ENCODE measurements at places on chromosomes 3 and 15.

DNA sequence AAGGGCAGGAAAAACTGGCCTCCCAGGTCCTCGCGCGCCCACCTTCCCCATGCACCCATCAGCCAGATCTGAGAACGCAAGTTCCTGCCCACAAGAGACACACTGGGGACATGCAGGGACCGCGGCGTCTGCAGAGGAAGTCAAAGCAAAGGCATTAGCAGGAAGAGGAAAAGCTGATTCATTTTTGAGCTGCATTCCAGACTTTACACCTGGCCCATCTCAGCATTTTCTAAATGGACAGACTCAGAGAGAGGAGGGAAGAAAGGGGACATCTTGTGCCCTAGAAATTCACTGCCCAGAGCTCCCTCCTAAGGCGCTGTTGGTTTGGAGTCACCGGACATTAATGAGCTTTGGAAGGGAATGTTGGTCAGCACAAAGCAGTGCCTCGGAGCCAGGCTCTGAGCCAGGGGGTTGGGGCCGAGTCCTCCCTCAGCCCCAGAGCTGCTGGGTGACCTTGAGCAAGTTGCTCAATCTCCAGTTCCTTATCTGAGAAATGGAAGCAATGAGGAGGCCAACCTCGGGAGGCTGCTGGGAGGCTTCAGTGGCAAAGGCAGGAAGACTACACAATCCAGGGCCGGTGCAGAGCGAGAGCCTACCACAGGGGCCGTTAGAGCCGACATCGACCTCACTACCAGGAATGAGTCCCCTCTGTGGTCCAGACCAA, 150.5 kb upstream of the IQSEC1 start:
- no peak for DNase-seq

- DNase-seq: no peak
Measured at GRCh38 chr3:124785973-124786372, 55.7 kb downstream of the UMPS start.

- no peak for DNase-seq
Measured at GRCh38 chr3:161426758-161427157, 55.4 kb upstream of the SPTSSB start.

- no peak for DNase-seq
Measured at GRCh38 chr3:147737376-147737775, 328.2 kb downstream of the ZIC1 start.

GRCh38 chr3:145251311-145251710, 909.7 kb downstream of the PLOD2 start:
- DNase-seq: no peak

- no peak for DNase-seq
Measured at GRCh38 chr15:39584266-39584659, 3.4 kb downstream of the THBS1 start.

GRCh38 chr15:41630616-41631217, 29.5 kb upstream of the MGA start:
- no peak for DNase-seq

GRCh38 chr3:137669519-137670060, 94.5 kb upstream of the SOX14 start:
- DNase-seq: no peak

Measured in naive thymus-derived CD8-positive, alpha-beta T cell (primary cell).